ENCODE measurements at places on chromosomes 11 and 22.

DNA sequence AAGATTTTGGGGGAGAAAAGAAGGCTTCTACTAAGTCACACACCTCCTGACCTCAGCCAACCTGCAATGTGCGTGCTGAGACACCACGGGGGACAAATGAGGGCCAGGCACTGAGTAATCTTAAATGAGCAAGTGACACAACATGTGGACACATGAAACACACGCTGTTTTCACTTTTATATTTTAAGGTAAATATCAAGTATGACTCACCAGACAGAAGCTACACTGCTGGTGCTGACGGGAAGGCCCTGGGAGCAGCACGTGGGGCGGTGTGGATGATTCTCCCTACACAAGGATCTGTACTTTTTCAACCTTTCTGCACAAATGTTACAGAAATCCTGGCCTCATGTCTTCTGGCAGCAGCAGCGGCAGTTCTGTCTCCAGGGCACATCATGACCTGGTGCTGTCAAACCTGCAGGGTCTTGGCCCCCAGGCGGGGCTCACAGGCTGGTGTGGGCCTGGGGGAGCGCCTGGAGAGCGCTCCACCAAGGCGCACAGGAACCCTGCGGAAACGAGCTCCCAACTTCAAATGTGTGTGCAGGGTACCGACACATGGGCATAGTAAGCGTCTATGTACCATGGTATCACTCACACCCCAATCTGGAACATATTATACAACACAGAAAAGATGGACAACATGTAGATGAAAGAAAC lies 61.7 kb downstream of the DGCR2 start:
- DNase-seq = peak; percentile 12

DNA sequence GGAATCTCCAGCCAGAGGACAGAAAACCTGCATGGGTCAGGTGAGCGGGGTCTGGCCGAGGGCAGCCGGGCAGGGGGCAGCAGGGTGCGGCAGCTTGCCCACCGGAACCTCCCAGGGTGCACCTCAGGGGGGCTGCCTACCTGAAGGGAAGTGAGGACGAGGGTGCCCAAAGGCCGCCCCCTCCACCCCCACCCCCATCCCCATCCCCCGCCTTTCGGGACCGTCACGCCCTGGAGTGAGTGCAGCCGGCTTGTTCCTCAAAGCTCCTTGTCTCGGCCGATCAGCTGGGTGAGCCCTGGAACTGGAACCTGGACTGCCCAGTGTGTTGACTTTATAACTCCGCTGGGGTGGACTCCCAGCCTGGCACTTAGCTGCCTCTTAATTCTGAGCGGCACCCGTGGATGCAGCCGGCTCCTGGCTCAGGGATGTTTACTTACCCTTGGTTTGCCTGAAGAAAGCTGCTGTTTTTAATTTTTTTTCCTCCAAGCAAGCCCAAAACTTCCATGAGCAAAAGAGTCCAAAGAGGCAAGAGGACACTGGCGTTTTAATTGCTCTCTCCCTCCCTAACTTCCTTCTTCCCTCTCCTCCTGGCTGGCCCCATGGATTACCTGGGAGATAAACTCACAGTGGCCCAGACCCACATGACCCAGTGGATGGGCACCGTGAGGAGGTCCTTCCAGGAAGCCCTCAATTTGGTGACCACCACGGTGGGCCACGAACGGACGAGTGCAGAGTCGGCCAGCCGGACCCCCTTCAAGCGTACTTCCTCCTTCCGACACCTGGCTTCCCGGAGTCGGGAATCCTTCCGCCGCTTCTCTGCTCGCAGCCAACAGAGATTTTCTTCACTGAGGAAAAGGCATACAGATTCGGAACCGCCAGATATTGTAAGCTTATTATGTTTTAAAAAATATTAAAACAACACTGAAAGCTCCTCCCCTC lies 87.8 kb upstream of the CRYBB3 start:
- DNase-seq = no peak

- DNase-seq = no peak
Measured at GRCh38 chr11:45930031-45930794, 7.8 kb downstream of the LARGE2 start.

DNA sequence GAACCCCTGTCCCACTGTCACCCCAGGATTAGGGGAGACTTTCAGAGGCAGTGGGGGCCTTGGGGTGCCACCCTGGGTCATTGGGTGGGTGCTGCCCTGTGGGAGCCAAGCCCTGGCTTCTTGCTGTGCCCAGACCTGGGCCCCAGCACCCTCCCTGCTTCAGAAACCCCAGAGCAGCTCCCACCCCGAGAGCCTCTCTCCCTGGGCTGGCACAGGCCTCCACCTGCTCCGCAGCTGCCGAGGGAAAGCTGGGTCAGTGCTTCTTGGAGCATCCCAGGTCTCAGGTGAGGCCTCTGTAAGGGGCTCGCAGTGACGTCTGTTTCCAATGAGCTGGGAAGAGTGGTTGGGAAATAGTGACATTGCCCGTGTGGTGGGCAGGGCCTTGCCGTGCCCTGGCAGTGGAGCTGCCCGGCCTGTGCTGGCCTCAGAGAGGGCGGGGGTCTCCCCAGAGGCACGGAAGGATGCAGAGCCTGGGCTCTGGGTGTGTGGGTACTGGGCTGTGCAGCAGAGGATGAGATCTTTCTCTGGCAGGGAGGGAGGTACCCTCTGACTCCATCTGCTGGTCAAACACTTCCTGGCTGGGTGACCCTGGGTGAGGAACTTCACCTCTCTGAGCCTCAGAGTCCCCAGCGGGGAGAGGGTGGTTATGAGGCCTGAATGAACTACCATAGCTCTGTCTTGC lies 23.0 kb downstream of the C22orf23 start:
- no peak for DNase-seq

DNA sequence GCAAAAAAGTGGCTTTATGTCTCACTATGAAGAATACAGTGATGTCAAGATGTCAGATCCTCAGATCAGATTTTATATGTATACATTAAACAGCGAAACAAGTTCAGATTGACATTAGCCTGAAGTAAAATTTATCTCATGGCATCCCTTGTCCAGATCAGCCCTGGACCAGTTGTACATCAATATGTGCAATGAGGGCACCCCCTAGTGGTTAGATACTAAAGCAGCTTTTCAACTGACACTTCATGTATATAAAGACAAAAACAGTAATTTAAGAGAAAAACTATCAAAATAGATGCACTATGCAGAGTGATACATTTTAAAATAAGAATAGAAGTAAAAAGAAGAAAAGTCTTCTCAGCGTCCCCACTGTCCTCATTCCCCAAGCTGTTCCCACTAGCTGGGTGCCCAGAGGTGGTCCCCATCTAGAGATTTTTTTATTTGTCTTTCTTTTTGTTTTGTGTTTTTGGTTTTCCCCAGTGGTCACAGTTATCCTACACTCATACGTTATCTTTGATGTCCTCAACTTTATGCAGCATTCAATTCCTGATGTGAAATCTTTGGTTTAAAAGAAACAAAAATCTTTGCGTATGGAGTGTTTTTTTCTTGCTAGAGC lies 2193.4 kb upstream of the RAG2 start:
- DNase-seq = no peak

DNA sequence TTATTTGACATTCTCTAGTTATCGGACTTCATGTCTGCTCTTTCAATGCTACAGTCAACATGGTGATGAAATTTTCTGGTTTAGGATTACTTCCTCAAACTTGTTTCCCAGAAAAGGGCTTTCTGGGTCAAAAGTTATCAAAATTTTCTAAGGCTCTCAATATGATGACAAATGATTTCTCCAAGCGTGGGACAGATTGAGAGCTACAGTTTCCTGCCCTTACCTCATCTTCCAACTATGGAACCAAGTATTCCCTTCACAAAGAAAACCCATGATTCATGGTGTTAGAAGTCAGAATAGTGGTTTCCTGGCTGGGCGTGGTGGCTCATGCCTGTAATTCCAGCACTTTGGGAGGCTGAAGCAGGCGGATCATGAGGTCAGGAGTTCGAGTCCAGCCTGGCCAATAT lies 17.8 kb downstream of the MYO18B start:
- DNase-seq = no peak

DNA sequence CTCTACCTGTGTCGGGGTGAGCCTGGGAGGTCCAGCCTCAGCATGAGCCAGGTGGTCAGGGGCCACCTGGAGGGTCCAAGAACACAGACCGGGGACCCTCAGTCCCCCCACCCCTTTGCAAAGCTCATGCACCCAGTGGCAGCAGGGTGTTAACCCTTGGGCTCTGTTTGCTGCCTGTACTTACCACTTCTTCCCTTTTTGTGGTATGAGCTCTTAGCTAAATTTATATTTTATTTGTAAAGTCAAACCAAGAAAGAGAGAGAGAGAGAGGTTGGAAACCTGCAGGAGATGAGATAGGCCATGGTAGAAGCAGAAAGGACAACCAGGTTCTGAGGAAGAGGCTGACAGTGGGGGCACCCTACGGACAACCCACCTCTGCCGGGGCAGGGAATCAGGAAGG lies 29.9 kb downstream of the IL10RA start:
- peak; percentile 42 for DNase-seq

GRCh38 chr22:36362932-36363331 lies 24.8 kb downstream of the MYH9 start:
- no peak for DNase-seq

- DNase-seq = no peak
Measured at GRCh38 chr22:33104147-33104854, 46.1 kb upstream of the SYN3 start.

DNA sequence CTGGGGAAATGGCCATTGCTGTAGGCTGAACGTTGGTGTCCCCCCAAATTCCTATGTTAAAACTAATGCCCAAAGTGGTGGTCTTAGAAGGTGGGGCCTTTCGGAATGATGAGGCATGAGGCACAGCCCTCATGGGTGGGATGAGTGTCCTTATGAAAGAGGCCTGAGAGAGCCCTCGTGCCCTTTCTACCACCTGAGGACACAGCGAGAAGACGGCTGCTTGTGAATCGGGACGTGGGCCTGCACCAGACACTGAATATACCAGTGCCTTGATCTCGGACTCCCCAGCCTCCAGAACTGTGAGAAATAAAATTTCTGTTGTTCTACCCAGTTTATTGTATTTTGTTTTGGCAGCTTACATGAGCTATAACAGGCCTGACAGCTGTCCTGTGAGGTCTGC lies 162.9 kb upstream of the B3GAT1 start:
- no peak for DNase-seq

DNA sequence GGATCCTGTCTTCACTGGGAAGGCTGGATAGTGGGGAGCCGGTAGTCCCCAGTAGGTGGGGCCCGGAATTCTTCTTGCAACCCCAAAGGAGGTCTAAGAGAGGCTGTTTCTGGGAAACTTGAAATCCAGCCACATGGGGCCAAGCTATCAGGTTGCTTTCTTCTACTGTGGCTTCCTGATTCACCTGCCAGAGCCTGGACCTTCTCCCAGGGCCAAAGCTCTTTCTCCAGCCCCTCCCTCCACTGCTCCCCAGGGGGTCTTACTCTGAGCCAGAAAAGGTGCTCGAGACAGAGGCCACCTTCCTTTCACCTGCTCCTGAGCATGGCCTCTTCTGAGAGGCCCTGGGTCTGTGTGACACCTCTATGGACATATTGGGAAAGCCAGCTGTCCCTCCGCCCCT lies 9.1 kb downstream of the TST start:
- peak; percentile 13 for DNase-seq

DNA sequence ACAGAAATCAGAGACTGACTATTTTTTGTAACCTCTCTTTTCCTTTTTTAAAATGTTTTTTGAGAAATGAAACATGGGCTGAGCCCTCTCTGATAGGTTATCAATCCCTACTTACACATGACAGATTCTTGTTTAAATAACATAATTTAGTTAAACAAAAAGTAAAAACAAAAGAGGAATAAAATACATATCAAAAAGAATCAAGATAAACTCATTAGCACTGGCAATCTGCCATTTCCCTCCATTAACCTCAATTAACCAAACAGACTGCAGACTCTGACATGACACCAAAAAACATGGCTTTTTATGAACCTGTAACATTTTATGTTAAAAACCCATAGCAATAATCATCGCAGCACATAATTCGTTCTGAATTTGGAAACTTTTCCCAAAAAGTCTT lies 284.4 kb upstream of the MTNR1B start:
- DNase-seq = no peak

DNA sequence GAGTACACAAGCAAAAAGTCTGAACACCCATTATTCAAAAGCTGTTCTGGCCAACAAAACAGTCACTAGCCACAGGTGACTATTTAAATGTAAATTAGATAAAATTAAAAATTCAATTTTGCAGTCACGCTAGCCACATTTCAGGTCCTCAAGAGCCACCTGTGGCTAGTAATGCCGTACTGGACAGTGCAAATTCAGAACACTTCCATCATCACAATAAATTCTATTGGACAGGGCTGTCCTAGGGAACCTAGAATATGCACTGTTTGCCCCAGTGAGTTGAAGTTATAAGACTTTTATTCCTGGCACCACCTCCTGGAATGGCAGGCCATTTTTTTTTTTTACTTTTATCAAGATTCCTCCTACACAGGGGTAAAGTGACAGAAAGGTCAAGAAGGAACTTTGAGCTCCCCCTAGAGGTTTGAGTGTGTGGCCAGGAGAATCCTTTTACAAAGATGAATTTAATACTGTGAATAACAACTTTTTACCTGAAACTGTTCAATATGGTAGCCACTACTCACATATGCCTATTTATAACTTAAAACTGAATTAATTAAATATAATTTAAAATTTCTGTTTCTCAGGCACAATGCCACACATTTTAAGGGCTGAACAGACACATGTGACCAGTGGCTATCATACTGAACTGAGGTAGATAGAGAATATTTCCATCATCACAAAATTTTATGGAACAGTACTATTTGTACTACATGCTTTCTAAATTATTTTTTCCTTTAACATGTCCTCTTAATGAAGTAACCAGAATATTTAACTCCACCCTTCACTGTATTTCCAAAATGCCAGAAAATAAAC lies 6.5 kb downstream of the MSANTD2 start:
- no peak for DNase-seq

DNA sequence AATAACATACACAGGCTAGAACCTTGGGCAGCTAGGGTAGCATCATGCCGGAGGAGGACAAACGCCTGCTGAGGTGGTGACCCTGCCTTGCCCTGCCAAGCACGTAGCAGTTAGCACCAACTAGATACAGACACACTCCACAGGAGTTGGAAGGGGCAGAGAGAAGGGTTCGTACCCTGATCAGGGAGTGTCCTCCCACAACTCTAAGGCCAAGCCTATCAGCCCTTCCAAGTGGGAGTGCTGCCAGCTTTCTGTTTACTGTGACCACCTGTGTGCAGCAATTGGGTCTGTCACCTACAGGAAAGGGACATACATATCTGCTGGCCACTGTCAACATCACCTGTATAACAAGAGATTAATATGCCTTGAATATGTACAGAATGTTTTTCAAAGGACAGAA lies 1.9 kb upstream of the THAP7 start:
- no peak for DNase-seq

DNA sequence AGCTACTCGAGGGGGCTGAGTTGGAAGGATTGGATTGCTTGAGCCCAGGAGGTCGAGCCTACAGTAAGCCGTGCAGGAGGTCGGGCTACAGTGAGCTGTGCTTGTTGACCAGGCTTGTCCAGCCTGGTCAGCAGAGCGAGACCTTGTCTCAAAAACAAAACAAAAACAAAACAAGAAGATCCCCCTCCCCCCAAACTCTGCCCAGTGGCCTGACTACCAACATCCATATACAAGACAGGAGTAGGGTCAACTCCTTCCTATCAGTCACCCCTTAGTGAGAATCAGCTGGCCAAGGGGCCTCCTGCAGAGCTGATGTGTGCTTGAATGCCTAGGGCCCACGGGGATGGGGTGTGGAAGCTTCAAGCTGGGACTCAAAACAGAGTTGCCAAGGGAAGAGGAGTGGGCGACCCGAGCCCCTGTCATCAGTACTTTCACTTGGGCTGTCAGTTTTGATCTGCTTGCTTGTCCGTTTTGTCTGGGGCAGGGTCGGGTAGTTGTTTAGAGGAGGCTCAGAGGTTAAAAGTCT lies 942 bp upstream of the TSPAN18 start:
- no peak for DNase-seq
